Pulmonary artery endothelial cell (primary cell): ENCODE measurements at places on chromosomes 1 and 21. TPM values are rescaled to one million over a fixed set of nuclear protein-coding genes. Genes with fewer than 3 reads are reported as not detected.

LCE1B gene
- not detected in 2 replicates for total RNA-seq

- DNase-seq = no peak
Measured at GRCh38 chr1:118209648-118210047, 24.6 kb upstream of the SPAG17 start.

GRCh38 chr1:156497078-156497742 is 3.4 kb downstream of the MEF2D start:
- no peak for DNase-seq

GRCh38 chr21:29293495-29293894 is 5.2 kb upstream of the BACH1 start:
- no peak for DNase-seq

DNA sequence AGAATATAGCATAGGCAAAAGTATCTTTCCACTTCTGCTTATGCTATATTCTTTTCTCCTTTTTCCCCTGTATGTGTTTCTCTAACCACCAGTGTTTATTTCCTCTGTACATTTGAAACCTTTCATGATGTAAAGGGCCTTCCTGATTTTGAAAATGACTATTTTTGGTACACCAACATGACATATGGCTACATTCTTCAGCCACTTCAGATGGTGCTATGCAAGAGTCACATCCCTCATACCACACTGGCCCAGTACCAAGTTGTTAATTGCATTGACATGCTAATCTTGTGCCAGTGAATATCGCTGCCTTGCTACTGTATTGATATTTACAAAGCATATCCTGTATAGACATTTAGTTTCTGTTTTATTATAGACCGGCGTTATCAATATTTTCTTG is 408.7 kb downstream of the NCAM2 start:
- DNase-seq = no peak
